ENCODE measurements at places on chromosomes 6 and 20.

DNA sequence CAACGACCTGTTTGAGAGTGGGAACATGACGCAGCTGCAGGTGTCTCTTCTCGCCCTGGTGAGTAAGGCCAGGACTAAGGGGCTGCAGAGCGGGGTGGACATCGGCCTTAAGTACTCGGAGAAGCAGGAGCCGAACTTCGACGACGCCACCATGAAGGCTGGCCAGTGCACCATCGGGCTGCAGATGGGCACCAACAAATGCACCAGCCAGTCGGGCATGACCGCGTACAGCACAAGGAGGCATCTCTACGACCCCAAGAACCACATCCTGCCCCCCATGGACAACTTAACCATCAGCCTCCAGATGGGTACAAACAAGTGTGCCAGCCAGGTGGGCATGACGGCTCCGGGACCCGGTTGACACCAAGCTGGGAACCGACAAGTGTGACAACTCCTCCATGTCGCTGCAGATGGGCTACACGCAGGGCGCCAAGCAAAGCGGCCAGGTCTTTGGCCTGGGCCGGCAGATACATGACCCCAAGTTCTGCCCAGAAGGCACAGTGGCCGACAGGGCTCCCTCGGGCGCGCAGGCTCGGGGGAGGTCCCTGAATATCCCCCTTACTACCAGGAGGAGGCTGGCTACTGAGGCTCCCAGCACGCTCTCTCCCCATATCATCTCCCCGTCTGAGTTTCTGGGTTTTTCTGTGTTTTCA, 15.9 kb upstream of the AMD1 start:
- DNase-seq = no peak

DNA sequence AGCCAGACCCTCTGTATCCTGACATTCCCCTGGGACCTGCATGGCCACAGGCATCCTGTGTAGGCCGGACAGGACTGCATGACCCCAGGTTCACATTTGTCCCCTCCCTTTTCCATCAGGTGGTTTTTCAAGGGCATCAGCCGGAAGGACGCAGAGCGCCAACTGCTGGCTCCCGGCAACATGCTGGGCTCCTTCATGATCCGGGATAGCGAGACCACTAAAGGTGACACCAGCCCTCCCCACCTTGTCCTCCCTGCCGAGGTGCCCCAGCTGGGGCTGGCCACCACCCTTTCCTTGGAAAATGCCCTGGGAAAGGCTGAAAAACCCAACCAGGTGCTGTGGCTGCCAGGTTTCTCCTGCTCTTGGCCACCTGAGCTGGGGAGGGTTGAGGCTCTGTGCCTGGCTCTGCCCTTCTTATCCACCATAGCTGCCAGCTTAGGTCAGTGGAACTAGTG, 27.6 kb downstream of the HCK start:
- no peak for DNase-seq

DNA sequence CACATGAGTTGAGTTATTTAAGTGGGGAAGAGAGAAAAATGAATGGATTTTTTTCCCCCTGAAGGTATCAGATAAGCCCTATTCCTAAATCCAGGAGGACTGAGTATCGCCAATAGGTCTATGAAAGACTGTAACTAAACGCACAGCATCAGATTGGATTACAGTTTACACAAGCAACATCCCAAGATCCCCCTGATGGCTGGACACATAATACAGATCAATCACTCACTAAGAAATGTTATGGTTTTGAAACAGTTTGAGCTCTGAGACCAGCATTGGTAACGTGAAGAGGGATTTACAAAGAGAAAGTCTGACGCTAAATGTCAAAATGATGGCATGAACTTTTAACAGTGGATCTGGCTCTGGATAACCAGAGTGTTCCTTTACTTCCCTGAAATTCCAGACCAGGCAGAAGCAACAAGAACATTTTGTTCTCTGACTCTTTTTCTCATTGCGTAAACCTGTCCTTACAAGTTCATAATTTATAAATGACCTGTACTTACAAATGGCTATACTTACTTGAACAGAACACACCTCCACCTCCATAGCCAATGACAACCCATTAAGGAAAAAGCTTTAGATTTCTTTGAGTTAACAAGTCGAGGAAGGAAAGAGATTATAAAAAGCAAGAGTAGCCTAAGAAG, 131.8 kb upstream of the BEND3 start:
- DNase-seq = no peak

GRCh38 chr20:44342248-44342647, 5.4 kb downstream of the R3HDML start:
- no peak for DNase-seq

DNA sequence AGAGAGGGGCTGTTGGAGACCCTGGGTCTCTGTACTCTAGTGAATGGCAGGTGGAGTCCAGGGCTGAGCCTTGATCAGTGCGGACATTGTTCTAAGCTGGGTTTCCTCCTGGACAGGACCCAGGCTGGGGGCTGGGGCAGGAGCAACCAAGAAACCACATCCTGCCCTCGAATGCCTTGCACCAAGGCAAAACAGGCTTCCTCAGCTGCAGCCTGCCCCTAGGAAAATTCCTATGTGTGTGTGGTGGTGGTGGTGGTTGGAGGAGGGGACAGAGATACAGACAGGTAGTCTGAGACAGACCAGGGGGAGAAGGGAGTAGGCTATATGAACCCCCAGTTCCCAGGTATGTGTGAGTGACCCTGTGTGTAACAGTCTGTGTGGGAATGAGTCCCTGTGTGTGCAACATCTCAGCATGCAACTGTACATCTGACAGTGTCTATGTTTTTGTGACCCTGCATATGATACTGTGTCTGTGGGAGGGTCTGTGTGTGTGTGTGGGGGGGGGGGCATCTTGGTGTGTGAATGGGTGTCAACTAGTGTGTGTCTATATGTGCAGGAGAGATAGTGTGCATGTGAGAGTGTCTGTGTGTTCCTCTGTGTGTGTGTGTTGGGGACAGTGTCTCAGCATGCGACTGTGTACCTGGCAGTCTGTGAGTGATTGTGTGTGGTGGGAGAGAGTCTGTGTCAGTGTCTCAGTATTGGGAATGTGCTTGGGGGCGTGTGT, 3.0 kb downstream of the GLP1R start:
- DNase-seq = no peak

DNA sequence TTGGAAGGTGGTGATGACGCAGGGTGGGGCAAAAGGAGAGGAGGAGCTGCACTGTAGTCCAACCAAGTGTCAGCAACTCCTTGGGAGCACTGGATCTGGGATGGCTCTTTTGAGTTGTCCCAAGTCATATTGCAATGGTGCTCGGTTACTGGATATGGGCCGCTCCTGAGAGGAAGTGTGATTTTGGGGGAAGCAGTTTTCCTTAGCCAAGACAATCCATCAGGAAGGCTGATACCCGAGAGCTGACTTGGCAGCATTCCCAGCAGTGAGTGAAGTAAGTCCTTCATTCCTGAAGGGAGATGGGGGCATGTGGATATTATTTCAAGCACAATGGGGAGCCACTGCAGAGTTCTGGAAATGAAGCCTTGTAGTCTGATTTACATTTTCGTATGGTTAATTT, 354.1 kb downstream of the RFPL4B start:
- DNase-seq = no peak

- no peak for DNase-seq
These were observed 18.9 kb downstream of the HLA-F start for GRCh38 chr6:29742127-29742526.

GRCh38 chr6:35044761-35045421, 96.2 kb downstream of the TCP11 start:
- no peak for DNase-seq

DNA sequence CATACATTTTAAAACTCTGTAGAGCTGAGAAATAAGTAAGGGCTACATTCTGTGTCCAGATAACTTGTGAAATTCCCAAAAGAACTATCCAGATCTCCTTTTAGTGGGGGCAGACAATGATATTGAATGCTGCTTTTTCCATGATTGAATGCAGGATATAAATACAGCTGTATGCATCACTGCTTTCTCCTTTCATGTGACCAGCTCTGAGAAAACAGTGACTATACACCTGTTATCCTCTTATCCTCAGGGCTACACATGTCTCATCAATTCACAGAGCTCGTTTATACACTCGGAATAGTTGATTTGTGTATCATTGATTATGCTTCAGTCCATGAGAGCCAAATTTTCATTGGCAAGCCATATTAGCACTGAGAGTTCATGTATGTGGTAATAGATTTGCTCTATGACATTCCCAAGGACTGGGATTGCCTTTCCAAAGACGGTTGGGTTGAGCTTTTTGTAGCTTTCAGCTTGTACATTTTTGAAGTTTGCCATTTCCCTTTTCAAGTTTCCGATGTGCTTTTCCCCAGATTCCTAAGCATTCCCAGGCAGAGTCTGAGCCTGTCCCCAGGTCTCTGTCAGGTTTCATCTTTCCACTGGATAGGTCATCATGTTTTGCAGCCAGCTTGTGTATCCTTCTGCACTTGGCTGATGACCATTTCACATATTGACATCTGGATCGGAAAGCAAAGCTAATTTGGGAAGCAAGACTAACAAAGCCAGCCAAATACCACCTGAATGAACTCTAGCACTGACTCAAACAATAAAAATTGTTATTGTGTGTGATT, 97.7 kb downstream of the RFX6 start:
- DNase-seq = no peak

DNA sequence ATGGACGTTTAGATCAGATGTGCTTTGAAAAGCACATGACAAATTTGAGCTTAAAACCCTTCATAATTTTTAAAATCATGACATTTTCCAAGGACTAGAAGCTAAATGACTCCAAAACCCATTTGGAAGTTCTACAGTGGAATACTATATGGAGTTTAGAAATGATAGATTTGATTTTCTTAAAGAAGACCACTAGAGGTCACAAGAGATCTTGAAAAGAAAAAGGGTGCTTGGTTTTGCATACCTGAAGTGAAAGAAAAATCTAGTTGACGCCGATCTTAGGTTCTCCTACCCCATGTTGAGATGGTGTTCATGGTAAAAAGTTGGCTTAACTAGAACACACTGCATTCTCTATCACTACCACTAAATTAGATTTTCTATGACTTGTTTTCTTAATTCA, 31.5 kb downstream of the CFAP61 start:
- no peak for DNase-seq

Data from right atrium auricular region (tissue), 2 donors.